ENCODE measurements at places on chromosomes 5 and 9. TPM values are rescaled to one million over a fixed set of nuclear protein-coding genes. Genes with fewer than 3 reads are reported as not detected.

Gene LCN10
- total RNA-seq = not detected

Gene F2RL1
- 34.9 TPM for total RNA-seq

Gene MRPL50
- 15.4 TPM for total RNA-seq

GRCh38 chr9:113449376-113449775 lies 14.2 kb upstream of the RGS3 start:
- H3K27me3 ChIP-seq = no peaks in the 10 kb centered on the region
- DNase-seq = no peak
- no peak overlapping the region for H3K27ac ChIP-seq
- H3K36me3 ChIP-seq = peaks cover 7% of the 10 kb centered on the region
- no peak overlapping the region for H3K4me3 ChIP-seq

GRCh38 chr5:174073122-174073660 lies 27.7 kb downstream of the NSG2 start:
- H3K36me3 ChIP-seq = peaks cover 5% of the 10 kb centered on the region
- no peak overlapping the region for H3K27ac ChIP-seq
- DNase-seq = no peak
- no peaks in the 10 kb centered on the region for H3K27me3 ChIP-seq
- peaks cover 3% of the 10 kb centered on the region for H3K4me1 ChIP-seq

Data from MCF 10A (cell line).